Activated T-helper 1 cell treated with Interleukin-2 at 50 U/mL for 16 hours (primary cell): ENCODE measurements at places on chromosomes 4 and X.

GRCh38 chr4:39042366-39042765, 10.2 kb upstream of the TMEM156 start:
- DNase-seq = no peak

DNA sequence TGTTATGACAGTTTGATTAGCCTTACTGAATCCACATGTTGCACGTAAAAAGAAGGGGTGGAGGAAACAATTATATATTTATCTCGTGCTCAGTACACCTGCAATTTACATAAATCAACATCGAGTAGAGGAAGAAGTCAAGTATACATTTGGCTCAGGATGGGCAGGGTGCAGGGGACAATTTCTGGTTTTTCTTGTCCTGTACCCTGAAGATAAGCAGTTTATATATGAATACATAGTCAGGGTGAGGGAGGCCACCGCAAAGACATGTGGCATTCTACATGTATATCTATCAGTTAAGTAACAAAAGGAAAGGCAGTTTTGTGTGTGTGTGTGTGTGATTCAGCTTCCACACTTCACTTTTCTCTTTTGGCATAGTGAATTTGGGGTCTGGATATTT, 11.1 kb upstream of the EREG start:
- DNase-seq = no peak

- DNase-seq = no peak
Measured at GRCh38 chr4:137526681-137527080, 5.6 kb downstream of the PCDH18 start.

DNA sequence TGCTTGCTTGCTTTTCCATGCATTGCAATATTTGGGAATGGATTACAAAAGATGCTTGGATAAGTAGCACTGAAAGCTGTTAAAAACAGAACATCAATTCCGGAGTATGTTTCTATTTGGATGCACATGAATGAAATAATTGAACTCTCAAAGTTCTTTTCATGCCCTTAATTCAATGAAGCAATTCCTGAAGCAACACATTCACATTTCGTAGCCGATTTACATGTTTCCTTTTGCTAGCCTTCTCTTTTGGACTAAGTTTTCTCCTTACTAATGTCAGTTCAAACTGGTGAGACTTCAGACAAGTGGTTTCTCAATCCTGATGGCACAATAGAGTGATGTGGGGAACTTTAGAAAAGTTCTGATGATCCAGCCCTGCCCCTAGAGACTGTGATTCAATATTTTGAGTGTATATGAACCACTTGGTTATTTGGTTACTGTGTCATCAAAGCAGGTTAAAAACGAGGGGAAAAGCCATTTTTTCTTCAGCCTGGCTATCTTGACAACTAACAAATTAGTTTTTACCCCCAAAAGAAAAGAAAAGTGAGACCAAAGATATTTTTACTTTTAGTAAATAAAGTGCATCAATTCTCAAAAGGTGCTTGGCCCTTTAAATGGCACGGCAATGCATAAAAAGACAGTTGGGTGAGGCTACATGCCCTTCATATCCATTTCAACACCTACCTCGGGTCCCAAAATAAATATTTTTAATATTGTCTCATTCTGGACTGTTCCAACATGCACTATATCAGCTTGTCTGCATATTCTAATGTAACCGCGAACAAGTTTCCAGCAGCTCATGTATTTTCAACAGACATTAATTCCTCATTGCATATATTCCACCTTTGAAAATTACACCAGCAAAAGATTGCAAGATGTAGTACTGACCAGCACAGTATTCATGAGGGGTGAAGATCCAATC, 90.1 kb upstream of the RPL34 start:
- DNase-seq = no peak

DNA sequence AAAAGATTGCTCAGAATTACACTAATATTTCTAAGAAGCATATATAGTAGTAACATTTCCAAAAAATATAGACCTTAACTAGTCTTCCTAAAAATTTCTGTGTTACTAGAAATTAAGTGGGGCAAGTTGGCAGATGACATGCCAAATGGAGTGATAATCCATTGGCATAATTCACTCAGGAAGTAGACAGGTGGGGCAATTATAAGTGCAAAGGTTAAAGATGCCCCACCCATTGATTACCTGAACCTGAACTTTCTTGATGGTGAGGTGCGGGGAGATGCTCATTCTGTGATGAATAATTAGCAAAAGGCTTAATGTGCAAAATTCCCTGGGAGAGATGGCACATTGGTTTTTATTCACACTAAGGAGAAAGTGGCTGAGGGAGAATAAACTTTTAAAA, 145.8 kb upstream of the RASGEF1B start:
- DNase-seq = no peak

- no peak for DNase-seq
Measured at GRCh38 chr4:109184491-109184961, 117.9 kb downstream of the COL25A1 start.

DNA sequence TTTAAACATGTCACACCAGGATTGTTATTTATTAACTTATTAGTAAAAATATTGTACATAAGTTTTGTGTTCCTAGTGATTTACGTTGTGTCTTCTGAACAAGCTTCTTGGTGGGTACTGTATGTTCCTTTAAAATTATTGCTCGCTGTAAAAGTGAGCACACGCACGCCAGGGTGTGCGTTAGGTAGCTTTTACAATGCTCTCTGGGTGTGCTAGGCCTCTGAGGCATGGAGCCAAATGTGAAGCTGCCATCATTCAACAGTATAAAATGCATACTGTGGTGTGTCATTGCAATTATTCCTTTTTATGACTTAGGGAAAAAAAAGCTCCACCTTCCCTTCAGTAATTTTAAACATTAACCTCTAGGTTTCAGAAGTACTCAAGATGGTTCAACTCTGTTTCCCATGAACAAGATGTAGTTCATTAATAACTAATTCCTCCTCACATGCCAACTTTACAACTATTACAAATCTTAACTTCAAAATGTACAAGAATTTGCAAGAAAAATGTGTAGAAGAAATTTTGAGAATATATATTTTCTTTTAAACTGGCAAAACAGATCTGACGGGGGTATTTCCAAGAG, 42.4 kb downstream of the ATOH1 start:
- DNase-seq = no peak

GRCh38 chrX:81367291-81367690, 165.4 kb downstream of the SH3BGRL start:
- no peak for DNase-seq

- DNase-seq = no peak
Measured at GRCh38 chr4:98470831-98471230, 187.6 kb downstream of the TSPAN5 start.

DNA sequence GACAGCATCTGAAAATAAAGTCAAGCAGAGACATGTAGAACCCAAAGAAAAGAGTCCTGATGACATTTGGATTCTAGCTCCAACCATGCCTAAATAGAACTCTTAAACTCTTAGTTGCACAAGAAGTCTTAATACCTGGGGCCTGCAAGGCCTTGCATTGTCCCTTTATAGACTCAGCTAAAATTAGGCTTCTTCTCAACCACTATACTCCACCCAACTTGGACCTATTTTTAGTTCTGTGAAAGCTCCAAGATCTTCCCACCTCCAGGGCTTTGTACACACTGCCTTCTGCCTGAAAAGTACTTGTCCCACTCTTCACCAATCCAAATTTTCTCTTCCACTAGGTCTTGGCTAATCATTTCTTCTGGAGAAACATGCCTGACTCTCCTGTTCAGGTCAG, 36.5 kb downstream of the PLK4 start:
- no peak for DNase-seq

DNA sequence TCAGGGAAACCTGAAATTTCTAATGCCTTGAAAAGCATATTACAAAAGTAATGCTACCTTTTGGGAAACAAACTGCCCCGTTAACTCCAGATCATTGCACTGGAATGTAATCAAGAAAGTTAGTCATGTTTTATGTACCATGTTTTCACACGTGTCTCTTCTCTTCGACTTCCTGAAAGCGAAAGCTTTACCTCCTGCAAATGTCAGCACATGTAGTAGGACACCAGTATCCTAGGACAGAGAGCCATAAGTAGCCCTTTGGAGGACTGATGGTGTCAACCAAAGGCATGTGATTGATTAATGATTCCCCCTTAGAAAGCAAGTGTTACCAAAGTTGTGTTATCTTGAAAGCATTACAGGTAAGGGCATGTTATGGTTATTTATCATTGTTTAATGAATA, 8.8 kb upstream of the MND1 start:
- DNase-seq = no peak

GRCh38 chr4:33959519-33959918, 2284.8 kb downstream of the ARAP2 start:
- no peak for DNase-seq

DNA sequence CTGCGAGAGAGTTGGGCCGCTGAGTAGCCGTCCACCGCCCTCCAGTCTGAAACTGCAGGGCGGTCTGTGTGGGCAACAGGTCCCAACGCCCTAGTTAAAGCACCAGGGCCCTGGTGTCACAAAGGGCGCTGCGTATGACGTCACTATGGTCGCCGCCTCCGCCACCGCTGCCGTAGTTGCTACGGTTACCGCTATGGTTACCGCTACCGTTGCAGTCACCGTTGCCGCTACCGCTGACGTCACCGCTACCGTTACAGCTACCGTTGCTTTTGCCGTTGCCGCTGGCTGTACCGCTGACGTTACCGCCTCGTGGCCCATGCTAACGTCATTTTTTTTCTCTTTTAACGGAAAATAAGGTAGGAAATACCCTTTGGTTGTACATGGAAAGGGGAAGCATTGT, at the start of gene PPP1R2C:
Gene PPP1R2C (minus strand): TSS at position 68 of the 400 bp plus-strand sequence. CDS start 84 bp downstream, outside the sequence.
- DNase-seq = peak; percentile 30

- no peak for DNase-seq
Measured at GRCh38 chr4:125796138-125796537, 481.4 kb downstream of the FAT4 start.
